Gastrocnemius medialis (tissue), 4 donors: ENCODE measurements at places on chromosomes 7 and 10.

DNA sequence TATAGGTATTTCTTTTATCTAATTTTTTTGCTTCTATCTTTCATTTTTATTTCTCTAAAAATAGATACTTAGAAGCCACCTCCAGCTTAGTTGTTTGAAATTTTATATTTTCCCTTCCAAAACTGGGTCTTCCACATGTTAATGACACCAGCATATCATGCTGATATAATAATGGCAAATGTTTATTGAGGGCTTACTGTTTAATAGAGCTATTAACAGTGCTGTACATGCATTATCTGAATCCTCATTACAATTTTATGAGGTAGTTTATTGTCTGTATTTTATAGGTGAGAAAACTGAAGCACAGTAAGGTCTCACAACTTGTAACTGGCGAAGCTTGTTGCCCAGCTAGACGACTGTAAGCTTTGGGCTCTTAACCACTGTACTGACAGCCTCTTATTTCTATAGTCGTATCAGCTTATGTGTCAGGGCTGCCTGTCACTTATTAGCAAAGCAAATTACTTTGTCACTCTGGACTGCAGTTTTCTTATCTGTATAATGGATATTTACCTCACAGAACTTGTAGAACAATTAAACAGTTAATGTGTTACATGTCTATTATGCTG is 51.2 kb downstream of the ANKIB1 start:
- no peak for DNase-seq

GRCh38 chr10:47020471-47020870 is 109.2 kb downstream of the PTPN20 start:
- DNase-seq, result no peak

- DNase-seq, result no peak
These were observed 2.2 kb upstream of the ATP6V1F start for GRCh38 chr7:128860158-128861073.

- no peak for DNase-seq
These were observed 276.5 kb downstream of the MAGI2 start for GRCh38 chr7:79176859-79177477.

DNA sequence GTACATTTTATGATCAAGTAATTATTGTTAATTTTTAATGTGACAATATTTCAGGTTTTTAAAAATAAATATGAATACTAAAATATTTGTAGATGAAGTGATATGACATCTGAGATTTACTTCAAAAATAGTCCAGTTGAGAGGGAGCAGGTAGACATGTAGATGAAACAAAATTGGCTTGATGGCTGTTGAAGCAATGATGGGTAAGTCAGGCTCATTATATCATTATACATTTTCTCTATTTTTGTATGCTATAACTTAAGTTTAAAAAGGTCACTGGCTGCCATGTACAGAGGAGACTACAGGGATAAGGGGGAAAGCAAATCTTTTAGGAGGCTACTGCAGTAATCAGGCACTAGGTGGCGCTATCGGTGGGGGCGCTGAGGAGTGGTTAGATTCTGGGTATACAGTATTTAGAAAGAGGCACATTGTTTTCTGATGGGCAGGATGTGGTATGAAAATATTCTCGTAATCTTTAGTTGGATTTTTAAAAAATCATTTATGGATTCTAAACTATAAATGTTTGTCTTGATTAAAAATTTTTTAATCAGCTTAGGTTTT is 189.8 kb upstream of the IMMP2L start:
- no peak for DNase-seq

DNA sequence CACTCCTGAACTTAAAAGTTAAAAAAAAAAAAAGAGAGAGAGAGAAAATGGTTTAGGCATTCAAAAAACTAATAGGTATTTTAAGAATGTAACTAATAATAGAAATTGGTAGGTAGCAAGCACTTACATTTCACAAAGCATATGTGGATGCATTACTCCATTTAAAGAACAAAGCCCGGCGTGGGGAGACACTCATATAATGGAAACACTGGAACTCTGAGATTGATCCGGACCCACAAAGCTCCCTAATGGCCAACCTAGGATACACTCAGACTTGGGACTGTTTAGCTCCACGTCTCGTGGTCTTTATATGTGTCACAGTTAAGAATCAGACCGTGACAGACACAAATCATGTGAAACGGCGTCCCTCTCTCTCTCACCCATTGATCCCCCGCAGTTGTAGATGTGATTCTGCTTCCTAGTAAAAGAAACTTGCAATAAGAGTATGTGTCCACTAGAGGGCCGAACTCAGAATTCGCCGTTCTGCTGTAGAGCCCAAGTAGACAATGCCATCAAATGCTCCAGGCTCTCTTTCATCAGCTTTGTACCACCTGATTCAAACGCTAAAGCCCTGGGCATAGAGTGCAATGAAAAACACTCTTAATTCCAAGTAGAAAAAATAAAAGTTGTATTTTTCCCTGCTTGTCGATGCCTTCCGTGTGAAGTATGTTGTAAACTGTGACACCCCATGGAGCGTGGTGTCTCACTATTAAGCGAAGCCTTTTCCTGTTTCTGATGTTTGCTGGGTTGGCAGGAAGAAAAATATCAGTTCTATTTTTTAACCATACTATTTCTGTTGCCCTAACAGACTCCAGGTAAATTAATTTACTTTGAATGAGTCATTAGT is 429.0 kb upstream of the MTPN start:
- no peak for DNase-seq

- no peak for DNase-seq
These were observed 28.9 kb upstream of the RBM20 start for GRCh38 chr10:110615057-110615747.

- DNase-seq, result no peak
These were observed 357.1 kb upstream of the AOAH start for GRCh38 chr7:37081436-37081835.

GRCh38 chr10:90394311-90394710 is 463.5 kb downstream of the HTR7 start:
- DNase-seq, result no peak

DNA sequence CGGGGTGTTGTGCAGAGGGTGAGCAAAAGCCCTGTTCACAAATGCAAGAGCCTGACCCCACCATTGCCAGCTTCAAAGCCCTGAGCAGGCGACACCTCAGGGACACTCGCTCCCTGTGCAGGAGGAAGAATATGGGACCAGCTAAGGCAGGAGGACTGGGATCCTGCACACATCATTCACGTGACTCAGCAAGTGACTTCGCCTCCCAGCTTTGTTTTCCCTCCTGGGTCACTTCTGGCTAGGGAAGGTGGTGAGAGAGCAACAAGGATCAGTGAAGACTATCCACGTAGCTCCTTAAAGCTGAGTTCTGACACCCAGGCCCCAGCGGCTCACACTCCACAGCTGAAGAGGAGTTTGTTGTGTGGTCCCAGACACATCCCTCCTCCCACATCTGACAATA is 164.3 kb downstream of the FGFR2 start:
- DNase-seq, result no peak

DNA sequence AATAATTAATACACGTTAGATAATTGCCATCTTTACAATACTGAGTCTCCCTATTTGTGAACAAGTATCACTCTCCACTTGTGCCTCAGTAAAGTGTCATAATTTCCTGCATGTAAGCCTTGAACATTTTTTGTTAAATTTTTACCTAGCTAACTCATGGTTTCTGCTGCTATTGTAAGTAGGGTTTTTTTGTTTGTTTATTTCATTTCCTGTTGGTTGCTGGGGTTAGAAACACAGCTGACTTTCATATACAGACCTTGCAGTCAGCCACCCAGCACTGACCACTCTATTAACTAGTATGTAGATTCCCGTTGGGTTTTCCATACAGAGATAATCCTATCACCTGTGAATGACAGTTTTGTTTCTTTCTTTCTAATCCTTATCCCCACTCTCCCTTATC is 133.3 kb downstream of the MPP7 start:
- DNase-seq, result no peak

GRCh38 chr7:94296881-94297280 is 97.8 kb upstream of the COL1A2 start:
- DNase-seq, result no peak

DNA sequence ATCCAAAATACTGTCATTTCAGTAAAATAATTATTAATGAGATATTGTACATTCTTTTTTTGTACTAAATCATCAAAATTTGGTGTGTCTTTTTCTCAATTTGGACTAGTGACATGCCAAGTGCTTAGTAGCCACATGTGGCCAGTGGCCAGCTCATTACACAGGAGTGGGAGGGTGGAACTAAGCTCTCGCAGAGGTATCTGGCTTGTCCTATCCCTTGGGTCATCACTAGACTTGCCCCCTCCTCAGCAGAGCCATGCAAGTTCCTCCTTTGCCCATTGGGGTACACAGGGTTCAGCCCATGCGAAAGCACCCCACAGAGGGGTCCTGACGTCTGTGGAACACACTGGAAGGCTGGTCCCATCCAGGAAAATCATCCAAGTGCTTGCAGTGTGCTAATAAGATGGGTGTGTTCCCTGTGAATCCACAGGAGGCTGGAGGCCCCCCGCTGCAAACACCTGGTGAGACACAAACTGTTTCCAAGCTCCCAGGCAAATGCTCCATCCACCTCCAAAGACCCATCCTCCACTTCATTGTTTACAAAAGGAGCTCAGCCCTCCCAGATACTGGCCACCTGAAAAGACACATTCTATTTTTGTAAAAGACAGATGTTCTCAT is 1.3 kb downstream of the ARHGAP22 start:
- DNase-seq, result no peak

DNA sequence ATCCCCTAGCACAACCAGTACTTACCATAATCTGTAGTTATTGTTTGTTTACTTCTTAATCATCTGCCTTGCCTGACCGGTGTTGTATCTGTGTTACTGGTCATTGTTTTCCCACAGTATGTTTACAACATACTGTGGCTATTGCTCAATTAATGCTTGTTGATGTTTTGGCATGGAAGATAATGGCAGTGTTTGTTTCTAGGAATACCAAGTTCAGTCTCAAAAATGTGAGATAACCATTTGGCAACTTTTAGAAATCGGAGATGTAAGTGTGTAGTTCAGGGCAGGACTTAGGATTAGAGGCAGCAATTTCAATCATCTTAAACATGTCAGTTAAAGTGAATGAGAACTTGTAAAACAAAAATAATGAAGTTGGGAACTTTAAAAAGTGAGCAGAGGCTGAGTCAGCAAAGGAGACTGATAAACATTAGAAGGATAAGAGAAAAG is 8.2 kb downstream of the MINDY3 start:
- no peak for DNase-seq

DNA sequence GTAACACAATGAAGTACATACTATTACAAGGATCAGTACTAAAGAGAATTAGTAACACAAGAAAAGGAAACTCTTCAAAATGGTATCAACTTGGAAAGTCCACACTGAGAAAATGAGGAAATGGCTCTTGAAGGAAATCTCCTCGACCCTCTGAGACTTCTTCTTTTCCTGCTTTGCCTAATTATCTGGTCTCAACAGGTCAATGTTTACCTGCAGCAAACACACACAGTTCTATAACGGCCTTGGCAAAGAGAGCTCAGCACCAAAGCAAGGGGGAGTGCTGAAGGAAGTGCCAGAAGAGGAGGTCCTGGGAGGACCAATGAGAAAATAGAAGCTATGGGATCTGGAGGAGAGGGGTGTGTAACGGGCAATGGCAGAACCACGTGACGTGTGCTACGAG is 21.9 kb downstream of the CHCHD3 start:
- DNase-seq, result no peak

DNA sequence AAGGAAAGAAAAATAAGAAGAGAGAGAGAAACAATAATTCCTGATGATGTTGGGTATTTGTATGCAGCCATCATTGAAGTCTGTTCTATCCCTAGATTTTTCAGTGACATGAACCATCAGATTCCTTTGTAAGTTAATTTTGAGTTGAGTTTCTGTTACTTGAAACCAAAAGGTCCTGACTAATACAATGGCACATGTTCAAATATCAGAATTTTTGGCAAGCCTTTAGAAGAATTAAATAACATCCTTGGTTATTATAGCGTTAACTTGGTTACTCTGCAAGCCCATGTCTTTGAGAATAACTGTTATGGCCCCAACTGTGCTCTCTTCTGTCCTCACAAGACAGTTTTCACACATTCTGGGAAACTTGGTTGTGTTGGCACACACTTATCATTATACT is 66.5 kb downstream of the SYPL1 start:
- no peak for DNase-seq

- DNase-seq, result no peak
These were observed 16.2 kb downstream of the BEND7 start for GRCh38 chr10:13512564-13512963.

GRCh38 chr7:27101171-27101956 is 1.1 kb downstream of the HOXA2 start:
- no peak for DNase-seq
